ENCODE measurements at places on chromosomes 7 and 10.

GRCh38 chr7:111292026-111292470 lies 201.1 kb downstream of the LRRN3 start:
- no peak for DNase-seq

DNA sequence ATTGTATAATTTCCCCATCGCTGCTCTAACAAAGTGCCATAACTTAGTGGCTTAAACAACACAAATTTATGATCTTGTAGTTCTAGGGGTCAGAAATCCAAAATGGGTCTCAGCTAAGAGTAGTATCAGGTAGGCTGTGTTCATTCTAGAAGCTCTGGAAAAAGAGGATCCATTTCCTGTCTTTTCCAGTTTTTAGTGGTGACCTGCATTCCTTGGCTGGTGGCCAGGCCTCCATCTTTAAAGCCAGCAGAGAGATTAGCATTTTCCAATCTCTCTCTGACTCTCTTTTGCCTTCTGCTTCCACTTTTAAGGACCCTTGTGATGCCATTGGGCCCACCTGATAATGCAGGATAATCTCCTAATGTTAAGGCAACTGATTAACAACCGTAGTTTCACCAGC lies 41.0 kb upstream of the C10orf120 start:
- no peak for DNase-seq

DNA sequence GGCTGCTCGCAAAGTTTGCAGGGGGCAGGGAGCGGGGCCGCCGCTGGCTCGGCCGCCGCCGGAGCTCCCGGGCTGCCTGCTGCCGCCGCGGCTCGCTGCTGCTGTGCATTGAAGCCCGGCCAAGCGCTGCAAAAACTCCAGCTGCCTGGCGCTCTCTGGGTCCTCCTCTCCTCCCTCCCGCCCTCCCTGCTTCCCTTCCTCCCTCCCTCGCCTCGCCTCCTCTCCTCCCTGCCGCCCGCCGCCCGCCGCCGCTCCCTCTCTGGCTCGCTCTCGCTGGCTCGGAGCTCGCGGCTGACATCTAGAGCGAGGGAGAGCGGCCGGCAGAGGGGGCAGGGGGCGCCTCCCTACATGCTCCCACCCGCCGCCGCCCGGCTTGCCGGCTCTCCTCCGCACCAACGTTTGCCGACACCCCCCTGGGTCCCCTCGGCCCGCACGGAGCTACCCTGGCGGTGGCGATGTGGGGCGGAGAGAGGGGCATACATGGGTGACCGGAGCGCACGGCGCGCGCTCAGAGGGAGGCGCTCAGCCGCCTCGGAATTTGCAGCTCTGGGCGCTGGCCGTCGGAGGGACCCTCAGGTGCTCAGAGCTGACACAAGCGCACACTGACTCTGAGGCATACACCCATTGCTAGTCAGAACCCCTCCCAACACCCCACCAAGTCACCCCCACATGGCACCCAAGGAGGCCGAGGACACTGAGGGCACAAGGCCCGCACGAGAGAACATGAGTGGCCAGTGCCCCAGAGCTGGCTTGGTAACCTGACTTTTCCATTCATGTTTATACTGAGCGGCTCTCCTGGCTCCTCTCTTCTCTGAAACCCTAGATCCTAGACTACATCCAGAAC lies 1.2 kb upstream of the PLXNA4 start:
- DNase-seq: peak; percentile 7

DNA sequence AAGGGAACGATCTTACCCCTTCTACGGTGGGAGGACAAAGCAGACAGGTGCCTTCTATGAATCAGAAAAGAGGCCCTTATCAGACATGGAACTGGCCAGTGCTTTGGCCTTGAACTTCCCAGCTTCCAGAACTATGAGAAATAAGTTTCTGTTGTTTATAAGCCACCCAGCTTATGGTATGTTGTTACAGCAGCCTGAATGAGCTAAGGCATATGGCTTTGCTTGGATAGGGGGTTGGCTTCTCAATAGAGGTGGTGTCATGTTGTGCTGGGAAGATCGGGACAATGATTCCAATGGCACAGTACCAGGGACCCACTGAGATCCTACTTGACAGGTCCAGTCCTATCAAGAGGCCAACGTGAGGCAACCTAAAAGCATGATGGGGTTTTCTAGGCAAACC lies 183.4 kb upstream of the BMPER start:
- no peak for DNase-seq

DNA sequence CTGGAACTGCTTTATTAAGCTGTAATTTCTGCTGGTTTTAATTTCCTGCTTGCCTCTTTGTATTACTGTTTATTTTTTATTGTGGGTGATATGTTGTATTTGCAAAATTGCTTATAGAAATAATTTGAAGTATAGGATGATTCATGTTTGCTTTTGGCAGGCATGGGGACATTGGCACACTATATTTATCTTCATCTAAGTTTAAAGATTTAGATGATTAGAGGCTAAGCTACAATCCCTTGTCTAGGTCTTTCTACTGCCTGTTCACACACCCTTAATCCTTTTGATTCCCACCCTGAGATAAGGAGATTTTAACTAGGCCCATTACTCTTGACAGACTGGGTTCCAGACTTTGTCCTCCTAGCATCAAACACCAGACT lies 182.8 kb upstream of the KAT6B start:
- DNase-seq: no peak

DNA sequence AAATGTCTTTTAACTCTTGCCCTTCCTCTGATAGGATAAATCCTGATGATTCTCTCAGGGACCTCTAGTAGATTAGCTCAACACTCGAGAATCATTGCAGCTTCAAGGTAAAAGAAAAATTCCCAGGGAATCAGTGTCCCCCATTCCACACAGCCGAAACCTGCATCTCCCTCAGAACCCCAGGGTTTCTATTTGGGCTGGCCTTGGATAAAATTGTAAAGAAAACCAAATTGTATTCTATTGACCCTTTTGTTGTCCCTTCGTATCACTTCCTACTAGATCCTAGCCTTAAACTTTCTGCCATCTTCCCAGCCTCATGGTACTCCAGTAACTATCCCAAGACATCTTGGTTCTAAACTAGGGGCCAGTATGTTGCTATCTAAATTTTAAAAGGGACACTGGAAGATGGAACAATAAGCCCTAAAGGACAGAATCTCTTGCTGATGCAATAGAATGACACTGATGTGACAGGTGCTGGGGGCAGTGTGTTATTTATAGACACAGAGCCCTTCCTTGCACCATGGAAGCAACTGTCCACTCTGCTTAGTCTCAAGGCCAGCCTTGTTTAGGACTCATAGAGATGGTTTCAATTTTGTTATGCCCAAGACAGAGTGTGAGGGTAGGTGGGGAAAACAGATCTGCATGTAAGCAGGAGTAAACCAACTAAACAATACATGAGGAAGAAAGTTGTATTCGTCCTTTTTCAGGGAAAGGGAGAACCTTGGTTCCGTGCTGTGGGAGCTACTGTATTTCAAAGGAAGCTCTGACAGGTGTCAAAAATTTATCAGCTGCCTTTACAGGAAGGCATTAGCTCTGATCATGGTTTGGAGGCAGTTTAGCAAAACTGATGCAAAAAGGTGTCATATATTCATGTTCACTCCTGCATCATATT lies 7.6 kb downstream of the ASB15 start:
- no peak for DNase-seq

GRCh38 chr7:44561481-44561880 lies 12.2 kb downstream of the DDX56 start:
- no peak for DNase-seq

DNA sequence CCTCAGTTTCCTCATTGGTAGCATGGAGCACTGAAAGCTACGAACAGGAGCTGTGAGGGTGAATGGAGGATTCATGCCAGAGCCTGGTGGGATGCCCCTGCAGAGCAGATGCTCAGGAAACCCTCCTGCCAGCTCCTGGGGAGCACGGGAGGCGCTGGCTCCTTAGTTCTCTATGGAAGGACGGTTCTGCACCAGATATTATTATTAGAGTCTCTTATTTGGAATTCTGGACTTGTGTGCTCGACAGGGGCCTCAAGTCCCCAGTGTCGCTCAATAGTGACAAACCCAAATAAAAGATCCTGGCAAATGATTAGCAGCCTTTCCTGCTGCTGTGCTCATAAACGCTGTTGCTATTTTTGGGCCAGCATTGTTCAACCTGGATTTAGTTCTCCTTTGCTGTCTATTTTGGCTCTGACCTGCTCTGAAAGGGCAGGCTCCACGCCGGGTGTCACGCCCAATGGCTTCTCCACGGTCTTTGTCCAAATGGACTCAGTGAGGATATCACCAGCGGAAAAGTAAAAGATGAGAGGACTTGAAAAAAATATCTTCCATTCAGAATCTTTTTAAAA lies 23.0 kb upstream of the KLF6 start:
- no peak for DNase-seq

GRCh38 chr7:26891400-26892350 lies 27.3 kb upstream of the SKAP2 start:
- DNase-seq: no peak

DNA sequence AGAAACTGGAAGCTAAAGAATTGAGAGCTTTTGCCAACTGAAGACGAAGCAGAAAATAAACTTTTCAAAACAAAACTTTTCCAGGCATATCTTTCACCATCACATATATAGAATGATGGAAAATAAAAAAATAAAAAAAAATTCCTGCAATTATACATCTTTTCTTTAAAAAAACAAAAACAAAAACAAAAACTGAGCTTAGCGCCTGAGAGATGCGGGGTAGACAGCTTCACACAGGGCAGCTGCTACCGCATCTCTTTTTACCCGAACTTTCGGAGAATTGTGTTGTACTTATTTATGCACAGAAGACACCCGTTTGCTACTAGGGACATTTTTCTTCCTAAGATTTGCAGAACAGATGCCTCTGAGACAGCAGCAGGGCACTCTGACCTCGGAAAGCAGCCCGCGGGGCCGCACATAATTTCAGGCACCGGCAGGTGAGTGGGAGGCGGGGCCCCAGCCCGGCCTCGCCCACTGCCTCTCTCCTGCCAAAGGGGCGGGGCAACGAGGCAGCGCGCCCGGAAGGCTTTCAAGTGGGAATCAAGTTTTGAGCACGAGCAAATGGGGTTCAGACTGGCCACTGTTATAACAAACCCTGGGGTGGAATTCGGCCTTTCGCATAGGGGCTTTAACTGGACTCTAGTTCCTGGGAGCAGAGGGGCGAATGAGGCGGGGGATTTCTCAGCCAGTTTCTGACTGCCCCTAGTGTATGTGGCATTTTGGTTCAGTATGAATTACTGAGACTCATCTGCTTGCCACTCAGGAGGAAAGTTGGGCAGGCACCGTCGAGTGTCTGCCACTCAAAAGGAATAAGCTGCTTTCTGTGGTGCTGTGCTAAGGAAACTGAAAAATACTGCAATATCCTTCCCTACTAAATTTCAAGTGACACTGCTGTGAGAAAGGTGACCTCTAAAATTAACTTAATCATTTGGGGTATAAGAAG lies 18.5 kb upstream of the FAM133B start:
- DNase-seq: peak; percentile 57

Measured in NCI-H774 (cell line).